ENCODE measurements at places on chromosomes 3 and 15.

DNA sequence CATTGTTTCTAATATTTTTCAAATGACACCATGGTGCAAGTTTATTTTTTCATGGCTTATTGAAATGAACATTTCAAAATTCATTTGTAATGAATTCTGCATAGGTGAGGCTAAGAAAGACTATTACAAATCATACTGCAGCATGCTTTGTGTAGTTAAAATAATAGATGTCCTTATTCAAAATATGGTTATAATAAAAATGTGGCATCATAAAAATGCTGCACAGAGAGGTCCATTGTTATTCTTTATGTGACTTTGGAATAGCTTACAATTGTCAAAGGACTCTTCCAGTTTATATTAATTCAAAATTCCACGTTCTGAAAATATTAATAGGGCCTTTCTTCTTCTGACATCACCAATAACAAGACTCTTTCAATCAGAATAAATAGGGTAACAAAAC lies 222.7 kb downstream of the GAP43 start:
- no peak for DNase-seq

DNA sequence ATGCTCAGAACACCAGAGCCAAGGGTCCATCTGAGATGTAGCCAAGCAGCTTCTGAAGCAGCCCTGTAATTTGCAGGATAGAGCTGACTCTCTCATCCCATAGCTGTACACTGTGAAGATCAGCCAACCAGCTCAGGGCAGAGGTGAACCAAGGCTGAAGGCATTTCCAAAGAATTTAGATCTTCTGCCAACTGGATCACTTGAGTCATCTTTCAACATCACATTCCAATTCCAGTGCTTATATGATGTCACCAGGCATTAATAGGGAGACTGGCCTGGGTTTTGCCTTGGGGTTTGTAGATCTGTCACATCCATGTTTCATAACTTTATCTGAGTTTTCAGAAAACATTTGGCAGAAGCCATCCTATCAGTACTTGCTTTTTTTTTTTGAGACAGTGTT lies 98.2 kb downstream of the NR2F2 start:
- no peak for DNase-seq

DNA sequence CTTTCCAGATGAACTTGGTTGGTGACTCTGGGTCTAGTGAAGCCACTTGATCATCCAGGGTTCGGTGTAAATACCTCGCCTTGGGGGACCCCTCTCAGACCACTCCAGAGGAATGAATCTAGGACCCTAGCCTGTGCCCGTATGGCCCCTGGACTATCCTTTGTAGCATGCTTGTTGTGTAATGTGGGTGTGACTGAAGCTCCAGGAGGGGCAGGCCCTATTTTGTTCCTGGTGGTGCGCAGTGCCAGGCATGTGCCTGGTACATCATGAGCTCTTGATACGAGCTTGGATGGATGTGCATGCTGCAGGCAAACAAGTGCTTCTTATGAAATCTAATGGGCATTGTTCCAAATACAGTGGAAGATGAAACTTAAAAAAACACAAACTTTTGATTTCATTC lies 82.8 kb downstream of the EBLN2 start:
- no peak for DNase-seq

DNA sequence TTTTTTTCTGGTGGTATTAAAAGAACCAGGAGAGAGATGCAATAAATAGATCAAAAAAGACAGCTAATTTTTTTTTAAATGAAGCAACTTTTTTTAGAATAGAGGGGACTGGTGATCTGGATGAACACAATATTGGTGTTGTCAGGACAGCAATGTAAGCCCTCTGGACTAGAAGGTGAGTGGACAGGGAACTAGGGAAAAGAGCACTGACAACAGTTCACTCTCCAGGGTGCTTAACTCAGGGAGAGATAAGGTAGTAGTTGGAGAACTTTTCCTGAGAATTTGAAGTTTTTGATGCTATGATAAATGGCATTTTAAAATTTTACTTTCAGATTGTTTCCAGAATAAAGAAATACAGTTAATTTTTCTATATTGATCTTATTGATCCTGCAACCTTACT lies 158.3 kb upstream of the STAC start:
- no peak for DNase-seq

DNA sequence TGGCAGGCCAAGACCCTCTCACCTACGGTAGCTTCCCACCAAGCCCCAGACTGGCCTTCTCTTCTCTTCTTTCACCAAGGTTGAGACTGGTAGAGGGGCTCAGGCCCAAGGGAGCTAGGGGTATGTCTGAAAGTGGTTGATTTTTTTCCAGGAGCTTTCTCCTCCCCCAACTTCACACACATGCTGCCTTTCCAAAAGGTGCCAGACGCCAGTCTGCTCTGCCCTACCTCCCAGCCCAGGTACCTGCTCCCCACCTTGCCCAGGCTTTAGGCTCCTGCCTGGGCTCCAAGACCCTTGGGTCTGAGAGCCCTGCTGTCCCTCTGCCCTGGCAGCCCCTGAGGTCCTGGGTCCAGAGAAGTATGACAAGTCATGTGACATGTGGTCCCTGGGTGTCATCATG lies 28.4 kb downstream of the MAPKAPK3 start:
- no peak for DNase-seq

- DNase-seq: no peak
These were observed 60.8 kb upstream of the SKIL start for GRCh38 chr3:170296703-170297102.

GRCh38 chr3:174132421-174133042 lies 726.6 kb upstream of the NAALADL2 start:
- DNase-seq: no peak

GRCh38 chr3:130932979-130933378 lies 39.1 kb downstream of the ATP2C1 start:
- DNase-seq: no peak

DNA sequence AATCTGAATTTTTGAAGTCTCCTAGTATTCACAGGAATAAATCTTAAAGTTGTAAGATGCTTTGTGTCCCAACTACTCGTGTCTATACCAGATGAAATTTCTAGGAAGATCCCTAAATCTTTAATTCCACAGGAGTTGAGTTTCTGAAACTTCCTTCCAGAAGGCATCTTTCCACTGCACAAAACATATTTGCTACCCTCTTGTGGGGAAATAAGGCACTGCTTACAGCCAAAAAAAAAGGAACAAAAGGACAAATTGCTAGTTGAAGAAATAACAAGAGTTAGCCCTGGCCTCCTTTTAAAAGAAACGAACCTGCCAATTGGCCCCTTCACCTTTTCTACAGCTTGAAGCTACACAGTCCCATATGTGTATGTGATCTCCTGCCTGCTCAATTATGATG lies 54.0 kb downstream of the TAFA4 start:
- DNase-seq: peak; percentile 6

DNA sequence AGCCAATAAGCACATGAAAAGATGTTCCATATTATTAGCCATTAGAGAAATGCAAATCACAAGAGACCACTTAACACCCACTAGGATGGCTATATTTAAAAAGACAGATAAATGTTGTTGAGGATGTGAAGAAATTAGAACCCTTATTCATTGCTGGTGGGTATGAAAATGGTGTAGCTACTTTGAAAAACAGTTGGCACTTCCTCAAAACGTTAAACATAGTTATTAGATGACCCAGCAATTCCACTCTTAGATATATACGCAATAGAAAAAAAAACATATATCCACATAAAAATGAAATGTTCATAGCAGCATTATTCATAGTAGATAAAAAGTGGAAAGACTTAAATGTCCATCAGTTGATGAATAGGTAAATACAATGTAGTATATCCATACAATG lies 47.1 kb upstream of the TERB2 start:
- DNase-seq: no peak

GRCh38 chr3:113514265-113514769 lies 639 bp downstream of the SPICE1 start:
- no peak for DNase-seq

- DNase-seq: no peak
These were observed 5.2 kb downstream of the TRIM59 start for GRCh38 chr3:160444411-160444810.

DNA sequence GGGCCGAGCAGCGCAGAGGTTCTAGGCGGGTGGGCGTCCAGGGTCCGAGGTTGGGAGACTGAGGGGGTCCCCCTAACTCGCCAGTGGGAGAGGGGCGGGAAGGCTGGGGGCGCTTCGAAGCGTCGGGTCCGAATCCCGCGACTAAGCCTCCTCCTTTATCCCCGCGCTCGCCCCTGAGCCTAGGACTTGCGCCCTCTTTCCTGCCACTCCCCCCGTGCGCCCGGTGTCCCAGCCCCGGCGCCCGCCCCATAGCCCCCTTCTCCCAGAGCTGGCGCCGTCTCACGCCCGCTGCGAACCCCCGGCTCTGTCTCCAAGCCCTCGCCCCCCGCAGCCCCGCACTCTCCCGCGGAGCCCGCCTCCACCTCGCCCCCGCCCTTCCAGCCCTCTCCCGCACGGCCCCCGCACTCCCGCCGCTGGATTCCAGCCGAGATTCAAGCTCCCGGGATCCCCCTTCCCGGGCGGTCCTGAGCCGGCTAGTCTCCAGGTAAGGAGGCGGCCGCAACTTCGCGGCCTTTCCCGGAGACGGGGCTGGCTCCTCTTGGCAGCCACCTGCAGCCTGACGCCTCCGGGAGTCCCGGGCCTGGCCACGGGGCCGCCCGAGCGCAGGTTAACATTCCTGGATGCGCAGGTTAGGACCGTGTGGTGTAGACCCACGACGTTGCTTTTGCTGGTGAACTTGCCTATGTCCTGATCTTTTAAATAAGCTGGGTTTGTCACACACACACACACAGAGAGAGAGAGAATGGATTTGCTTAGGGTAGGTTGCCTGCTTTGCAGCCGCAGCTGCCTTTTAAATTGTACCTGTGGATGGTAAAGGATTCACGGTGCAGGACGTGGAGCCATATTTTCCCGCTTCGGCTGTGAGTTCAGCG lies 563 bp downstream of the PXYLP1 start:
- no peak for DNase-seq

GRCh38 chr15:59528429-59528828 lies 83.2 kb upstream of the GCNT3 start:
- DNase-seq: no peak

- DNase-seq: no peak
These were observed 50.2 kb downstream of the CHDH start for GRCh38 chr3:53795789-53796560.

- DNase-seq: no peak
These were observed 11.6 kb downstream of the TAMM41 start for GRCh38 chr3:11835028-11835639.

- DNase-seq: no peak
These were observed 317.2 kb upstream of the PROK2 start for GRCh38 chr3:72102112-72102616.

- no peak for DNase-seq
These were observed 29.7 kb downstream of the CYFIP1 start for GRCh38 chr15:22950256-22950990.

DNA sequence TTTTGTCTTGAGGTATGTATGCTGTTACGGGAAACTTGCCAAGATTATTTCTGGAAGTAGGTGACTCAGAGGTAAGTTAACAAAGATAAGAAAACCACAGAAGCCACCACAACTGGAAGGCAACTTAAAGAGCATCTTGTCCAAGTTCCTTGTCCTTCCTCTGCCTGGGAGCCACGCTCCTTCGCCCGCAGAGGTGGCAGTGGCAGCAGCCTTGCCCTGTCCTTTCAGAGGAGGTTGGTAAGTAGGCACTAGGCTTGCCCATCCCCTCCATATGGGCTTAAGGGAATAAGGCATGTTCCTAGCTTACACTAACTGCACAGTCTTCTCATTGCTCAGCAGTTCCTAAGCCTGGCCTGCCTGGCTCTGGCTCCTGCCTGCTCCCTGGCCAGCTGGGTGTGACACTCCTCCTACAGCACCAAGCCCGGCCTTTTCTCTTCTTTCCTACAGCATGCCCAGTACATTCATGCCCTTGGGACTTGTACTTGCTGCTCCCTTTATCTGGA lies 48.0 kb upstream of the RAB6B start:
- peak; percentile 87 for DNase-seq

DNA sequence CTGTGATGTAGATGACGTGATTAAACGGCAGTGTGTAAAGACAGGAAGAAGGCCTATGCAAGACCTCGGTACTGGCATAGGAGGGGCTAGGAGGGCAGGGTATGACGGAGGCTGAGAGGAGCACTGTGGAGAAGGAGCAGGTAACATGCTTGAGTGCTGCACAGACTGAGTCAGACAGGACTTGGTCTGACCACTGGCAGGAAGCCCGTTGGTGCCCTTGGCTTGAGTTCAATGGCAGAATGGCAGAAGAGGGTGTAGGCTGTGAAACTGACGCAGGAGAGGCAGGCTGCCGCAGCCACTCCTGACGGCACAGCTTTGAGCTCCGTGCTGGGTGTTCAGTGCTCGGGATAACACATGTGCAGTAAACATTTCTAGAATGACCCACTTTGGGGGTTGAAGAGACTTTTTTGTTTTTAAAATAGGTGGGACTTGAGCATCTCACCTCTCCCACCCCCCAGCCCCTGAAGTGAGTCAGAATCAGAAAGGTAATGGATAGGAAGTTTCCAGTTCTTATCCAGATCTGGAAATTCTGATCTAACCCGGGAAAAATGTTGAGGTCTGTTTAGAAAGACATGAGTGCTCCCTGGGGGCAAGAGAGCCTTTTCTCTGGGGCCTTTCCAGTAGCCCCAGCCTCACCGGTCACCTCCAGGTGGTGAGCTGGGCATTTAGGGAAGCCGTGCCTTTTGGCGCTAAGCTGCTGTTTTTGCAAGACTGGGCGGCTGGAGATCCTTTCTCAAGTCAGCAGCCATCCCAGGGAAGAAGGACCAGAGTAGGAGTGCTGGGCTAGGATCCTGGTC lies 126.4 kb downstream of the RPLP1 start:
- no peak for DNase-seq

- DNase-seq: no peak
These were observed 445.7 kb upstream of the CDIN1 start for GRCh38 chr15:36133742-36134141.

- DNase-seq: no peak
These were observed 31.5 kb upstream of the KY start for GRCh38 chr3:134682196-134682880.
